ENCODE measurements at places on chromosomes 16 and 17.

DNA sequence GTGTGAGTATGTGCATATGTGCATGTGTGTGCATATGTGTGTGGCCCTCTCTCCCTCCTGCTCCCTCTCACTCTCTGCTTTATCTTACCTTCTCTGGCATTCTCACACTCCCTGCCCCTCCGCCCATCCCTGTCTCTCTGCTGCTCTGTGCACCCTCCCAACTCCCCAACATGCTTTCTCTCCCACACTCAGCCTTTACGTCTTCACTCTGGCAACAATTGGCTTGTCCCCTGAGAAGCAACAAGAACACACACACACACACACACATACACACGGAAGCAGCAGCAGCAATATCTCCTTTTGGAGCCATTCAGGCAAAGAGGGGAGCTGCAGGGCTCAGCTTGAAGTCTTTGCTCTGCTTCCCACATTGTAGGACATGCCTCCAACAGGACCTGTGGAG is 27.8 kb downstream of the PITPNM3 start:
- DNase-seq: no peak

GRCh38 chr17:8125947-8126490 is 2.1 kb upstream of the HES7 start:
- no peak for DNase-seq

GRCh38 chr16:56673921-56674320 is 4.3 kb downstream of the MT1H start:
- DNase-seq: peak; percentile 37

DNA sequence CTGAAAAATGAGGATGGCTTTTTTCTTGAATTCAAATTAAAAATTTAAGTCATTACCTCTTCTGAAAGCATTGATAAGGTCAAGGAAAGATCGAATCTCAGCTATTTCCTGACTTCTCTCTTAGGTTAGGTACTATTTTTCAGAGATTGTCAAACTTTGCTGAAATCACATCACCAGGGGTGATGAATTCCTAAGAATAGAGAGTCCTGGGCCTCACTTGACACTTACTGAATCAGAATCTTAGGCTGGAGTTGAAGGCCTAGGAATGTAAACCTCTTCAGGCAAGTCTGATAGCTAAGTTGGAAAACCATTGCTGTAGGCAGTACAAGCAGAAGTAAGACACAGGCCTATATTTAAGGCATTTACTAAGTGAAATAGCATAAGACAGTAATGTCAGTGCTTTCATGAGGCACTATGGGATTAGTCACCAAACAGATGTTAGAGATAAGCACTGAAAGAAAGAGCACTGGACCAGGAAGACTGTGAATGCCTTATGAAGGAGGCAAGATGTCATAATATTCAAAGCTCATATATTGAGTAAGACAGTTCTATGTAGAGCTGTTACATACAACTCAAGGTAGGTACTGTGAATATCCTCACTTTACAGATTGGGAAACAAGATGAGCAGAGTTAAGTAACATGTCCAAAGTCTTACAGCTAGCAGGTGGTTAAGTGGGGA is 21.5 kb downstream of the DCAF7 start:
- peak; percentile 80 for DNase-seq

DNA sequence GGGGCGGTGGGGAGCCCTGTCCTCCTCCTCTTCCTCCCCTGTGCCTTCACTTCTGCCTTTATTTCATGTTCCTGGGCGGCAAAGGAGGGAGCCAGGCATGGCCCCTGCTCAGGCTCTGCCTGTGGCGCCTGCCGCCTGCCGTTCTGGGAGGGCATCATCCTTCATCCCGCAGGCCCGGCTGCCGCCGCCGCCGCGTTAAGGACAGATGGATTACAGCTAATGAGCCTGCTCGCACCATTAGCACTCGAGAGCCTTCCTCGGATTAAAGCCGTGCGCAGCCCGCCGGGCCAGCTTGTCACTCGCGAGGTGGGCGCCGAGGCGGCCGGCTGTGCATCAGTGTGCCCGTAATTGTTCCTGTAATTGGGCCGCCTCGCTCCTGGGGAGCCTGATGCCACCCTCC is 127.7 kb upstream of the GSE1 start:
- no peak for DNase-seq

GRCh38 chr17:61313461-61314326 is 85.9 kb upstream of the TBX2 start:
- no peak for DNase-seq

- no peak for DNase-seq
Observed at GRCh38 chr17:78132084-78132676, 1.6 kb downstream of the TMC8 start.

DNA sequence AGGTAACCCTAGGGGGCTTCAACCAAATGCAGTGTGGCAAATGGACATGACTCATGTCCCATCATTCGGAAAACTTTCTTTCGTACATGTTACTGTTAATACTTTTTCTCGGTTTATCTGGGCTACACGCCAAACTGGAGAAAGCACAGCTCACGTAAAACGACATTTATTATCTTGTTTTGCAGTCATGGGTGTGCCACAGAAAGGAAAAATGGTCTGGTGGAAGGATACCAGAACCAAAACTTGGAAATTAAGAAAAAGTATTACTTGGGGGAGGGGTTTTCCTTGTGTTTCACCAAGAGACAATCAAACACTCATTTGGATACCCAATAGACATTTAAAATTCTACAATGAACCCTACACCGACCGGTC is 23.6 kb downstream of the ALOX15B start:
- DNase-seq: peak; percentile 63

DNA sequence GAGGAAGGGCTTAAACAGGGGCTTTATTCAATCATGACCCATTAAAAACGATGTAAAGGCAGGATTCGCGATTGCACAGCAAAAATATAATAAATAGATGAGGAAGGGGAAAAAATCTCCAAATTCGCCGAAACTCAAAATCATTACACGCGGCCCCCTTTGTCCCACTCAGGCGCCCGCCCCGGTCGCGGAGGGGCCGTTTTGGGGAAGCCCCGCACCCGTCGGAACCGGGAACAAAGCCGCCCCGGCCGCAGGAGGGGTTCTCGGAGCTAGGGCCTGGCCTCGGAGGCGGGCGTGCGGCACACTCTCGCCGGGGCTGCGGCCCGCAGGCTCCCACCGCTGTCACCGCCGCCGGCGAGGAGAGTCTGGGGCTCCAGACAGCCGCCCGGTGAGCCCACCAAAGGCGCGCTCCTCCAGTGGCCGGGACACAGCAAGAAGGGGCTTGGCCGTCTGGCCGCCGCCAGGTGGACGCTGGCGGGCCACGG is 521 bp downstream of the C16orf87 start:
- peak; percentile 2 for DNase-seq

GRCh38 chr16:1474082-1474795 is 589 bp downstream of the CLCN7 start:
- no peak for DNase-seq

- peak; percentile 45 for DNase-seq
Observed at GRCh38 chr17:62995377-62995885, 29.4 kb downstream of the TANC2 start.

- no peak for DNase-seq
Observed at GRCh38 chr16:66129196-66129595, 237.3 kb upstream of the CDH5 start.

GRCh38 chr17:75508931-75509361 is 6.4 kb downstream of the CASKIN2 start:
- DNase-seq: no peak

GRCh38 chr16:62644030-62644812 is 608.0 kb upstream of the CDH8 start:
- DNase-seq: no peak

GRCh38 chr16:11129378-11129781 is 126.6 kb downstream of the SOCS1 start:
- DNase-seq: peak; percentile 83

- DNase-seq: no peak
Observed at GRCh38 chr17:60138769-60139437, 10.9 kb upstream of the CA4 start.

DNA sequence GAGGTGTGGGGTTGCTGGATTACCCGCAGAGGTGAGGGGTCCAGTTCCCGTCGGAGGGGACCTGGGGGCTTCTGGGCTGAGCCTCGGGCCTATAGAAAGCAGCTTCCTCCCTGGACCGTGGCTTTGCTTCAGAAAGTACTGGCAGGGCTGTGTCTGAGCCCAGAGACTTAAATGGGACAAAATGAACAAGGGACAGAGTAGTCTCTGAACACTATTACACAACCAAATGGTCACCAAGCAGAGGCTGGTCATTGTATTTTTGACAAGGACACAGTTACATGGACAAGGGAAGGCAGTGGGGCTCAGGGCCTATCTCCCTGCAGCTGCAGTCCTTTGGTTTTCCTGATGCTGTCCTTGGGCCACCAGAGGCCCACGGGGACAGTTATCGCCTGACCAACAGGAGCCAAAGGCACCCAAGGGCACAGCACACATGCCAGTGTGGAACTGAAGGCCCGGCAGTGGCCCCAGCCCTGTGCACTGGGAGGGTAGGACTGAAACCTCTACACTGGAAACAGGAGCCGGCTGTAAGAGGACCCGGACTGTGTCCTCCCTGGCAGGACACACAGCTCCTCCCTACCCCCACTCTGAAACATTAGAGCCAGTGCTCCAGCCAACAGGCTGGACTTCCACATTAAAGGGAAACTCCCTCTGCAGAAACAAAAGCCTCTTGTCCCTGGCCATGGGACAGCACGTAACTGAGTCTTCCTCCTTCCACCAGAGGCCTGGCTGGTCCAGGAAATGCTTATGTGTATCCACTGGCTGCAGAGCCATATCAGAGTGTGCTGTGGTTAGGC is 26.0 kb upstream of the ERN1 start:
- DNase-seq: peak; percentile 19

DNA sequence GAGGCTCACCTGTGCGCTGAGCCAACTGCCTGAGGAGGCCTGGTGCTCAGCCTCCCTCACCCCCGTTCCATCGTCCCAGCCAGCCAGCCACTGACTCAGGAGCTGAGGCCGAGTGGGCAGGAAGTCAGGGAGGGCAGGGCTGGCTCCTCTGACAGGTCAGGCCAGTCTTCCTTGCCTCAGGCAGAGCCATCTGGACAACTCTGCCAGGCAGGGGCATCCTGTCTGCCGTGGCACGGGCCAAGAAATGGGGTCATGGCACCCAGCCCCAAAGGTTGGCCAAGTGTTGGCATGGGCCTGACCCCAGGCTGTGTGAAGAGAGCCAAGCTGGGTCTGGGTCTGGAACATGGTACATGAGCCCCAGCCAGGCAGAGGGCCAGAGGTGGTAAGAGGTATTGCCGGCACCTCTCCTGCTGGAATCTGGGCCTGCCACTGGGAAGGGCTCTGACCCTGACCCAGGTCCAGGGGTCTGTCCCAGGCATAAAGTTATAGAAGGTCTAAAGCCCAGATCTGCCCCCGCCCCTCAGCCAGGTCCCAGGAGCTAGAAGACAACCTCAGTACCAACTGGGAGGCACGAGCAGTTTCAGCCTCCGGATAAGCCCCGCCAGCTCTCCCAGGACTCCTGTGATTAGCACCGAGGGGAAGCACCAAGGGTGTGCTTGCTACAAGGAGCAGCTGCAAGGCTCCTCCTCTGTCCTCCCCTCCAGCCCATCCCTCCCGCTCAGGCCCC is 2.5 kb upstream of the VASN start:
- peak; percentile 48 for DNase-seq

DNA sequence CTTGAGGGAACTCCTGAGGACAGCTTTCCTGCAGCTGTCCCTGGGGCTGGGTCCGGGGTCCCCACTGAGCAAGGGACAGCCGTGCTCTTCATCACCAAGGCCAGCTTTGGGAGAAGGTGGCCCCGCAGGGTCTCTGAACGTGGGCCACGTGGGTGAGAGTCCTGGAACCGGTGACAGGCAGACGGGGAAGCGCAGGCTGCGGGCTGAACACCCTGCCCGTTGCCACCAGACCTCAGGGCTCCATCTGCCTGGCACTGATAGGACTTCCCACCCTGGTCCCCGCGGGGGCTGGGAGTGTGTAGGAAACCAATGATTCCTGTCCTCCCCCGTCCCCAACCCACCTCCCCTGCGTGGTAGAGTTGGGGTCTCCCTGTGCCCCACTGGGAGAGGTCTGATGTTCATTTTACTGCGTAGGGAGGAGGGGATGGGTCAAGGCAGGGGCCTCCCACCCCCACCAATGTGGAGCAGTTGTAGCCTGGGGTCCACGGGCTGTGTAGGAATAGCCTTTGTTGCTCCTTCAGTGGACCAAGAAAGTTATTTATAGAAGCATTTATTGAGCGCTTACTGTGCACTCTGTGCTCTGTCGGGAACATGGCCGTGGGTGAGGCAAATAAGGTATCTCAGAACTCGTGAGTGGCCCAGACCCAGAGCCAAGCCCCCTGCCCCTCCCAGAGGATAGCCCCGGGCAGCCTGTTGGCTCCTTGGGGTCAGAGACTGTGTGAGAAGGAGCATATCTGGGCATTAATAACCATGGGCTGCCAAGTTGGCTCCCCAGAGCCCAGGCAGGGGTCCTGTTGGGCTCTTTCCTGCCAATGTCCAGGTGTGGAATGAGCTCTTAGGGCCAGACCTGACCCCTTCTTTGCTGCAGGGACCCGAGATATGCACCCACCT is 1.3 kb downstream of the ADGRG1 start:
- no peak for DNase-seq

- peak; percentile 46 for DNase-seq
Observed at GRCh38 chr16:84925092-84925772, 86.1 kb downstream of the ZDHHC7 start.

DNA sequence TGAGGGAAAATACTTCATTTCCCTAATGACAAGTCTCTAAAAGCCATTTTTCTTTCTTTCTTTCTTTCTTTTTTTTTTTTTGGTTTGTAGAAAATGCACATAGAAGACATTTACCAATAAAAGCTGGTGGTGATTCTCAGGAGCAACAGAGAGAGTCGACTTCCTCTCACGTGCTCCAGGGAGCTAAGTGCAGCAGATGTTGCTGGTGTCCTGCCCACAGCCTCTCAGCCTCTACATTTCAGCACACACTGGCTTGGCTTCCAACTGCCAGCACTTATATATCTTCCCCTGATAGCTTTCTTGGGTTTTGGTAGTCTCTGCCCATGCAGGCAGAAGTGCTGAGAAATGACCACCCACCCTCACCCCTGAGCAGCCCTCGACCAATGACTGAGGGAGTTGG is 58.4 kb upstream of the MARCHF10 start:
- DNase-seq: peak; percentile 21

GRCh38 chr16:23679274-23679985 is 741 bp downstream of the PLK1 start:
- peak; percentile 34 for DNase-seq

DNA sequence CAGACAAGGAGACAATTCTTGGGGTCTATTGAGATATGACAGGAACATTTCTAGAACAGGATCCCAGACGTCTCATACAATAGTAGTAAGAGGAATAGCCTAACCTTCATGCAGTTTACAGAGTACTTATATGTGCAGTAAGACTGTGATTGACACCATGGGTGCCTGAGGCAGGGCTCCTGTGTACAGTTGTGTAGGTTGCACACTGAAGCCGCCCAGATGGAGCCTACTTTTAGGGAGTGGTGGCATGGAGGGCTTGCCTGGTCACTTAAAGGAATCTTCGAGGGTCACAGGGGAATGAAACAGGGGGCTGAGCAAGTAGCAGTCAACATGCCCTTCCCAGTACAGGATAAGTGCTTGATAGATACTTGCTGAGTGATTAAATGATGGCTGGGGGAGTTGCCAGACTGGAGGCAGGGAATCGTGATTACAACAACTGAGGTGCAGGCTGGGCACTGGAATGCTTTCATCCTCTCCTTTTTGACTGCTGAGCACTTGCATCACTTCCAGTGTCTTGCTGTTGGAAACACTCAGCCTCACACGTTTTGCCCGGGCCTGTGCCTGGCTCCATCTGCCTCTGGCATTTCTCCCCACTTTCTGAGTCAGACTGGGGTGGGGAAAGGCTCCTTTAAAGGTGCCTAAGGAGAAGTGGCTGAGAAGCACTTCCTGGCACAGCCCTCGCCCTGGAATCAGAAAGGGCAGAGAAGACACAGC is 71.0 kb downstream of the COPRS start:
- DNase-seq: peak; percentile 91

Measured in fibroblast of mammary gland (primary cell).